ENCODE measurements at places on chromosomes 7 and 10.

DNA sequence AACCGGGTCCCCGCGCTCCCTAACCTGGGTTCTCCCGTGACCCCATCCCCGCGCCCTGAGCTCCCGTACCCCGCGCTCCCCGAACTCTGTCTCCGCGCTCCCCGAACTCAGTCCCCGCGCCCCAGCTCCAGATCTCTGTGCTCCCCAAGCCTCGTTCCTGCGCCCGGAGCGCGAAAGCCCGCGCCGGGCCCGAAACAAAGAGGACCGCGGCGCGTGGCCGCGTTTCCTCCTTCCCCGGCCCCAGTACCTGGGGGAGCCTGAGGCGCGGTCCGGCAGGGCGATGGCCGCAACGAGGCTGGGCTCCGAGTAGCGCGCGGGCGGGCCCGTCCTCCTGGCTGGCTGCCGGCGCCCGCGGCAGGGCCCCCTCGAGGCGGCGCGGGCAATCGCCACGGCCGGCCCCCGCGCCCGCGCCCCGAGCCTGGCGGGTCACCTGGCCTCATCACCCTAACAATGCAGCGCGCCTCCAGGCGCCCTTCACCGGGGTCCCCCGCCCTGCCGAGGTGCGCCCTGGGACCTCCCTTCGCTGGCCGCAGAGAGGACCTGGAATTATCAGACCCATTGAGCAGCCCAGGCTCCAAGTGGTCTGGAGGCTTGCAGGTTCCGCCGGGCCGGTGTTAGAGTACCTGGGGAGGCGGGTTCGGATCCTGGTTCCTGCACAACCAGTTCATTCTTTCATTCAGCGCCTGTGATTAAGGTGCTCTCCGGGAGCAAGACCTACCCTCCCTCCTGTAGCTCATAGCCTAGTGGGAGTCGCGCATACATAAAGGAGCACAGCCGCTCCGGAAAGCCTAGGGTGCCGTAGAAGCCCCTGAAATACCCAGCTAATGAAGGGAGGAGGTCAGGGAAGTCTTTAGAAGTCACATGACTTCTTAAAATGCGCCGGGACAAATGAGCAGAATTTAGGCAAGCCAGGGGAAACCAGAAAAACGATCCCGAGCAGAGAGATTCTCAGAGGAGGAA, at the start of gene TNS3:
TSS of gene TNS3 (minus strand) at position 308 of the 960 bp plus-strand sequence. CDS start 142,475 bp downstream, outside the sequence.
- DNase-seq, result no peak

DNA sequence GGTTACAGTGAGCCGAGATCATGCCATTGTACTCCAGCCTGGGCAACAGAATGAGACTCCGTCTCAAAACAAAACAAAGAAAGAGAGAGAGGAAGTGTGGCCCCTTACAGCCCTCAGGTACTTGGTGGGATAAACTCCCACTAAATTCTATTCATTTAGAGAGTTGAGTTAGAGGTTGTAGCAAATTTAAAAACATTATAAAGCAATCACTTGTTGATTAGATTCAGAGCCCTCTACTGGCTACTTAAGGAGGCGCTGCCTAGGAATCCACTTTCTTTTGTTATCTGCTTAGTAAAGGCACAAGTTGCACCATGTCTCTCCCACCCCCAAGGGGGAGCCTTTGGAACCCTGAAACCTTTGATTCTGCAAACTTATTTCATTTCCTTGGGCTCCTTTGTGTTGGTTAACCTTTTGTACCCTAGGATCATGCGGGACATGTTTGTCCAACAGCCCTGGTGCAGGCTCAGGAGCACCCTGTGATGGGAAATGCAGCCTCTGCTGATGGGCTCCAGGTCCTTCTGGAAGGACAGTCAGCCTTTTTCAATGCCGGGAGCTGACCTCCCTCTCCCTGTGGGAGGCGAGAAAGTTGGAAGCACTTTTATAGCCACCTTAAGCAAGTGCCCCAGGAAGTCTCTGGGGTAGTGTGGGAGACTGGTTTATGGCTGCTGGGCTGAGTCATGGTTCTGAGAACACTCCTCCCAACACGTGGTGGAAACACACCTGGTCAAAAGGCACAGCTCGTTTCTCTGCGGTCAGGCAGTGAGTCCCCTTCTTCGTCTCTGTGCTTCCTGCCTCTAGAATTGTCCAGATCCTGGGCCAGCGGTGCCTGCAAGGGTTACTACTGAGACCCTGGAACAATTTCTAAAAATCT, 2.3 kb downstream of the HKDC1 start:
- peak; percentile 73 for DNase-seq

GRCh38 chr10:104622598-104623209, 18.4 kb upstream of the SORCS3 start:
- peak; percentile 46 for DNase-seq

DNA sequence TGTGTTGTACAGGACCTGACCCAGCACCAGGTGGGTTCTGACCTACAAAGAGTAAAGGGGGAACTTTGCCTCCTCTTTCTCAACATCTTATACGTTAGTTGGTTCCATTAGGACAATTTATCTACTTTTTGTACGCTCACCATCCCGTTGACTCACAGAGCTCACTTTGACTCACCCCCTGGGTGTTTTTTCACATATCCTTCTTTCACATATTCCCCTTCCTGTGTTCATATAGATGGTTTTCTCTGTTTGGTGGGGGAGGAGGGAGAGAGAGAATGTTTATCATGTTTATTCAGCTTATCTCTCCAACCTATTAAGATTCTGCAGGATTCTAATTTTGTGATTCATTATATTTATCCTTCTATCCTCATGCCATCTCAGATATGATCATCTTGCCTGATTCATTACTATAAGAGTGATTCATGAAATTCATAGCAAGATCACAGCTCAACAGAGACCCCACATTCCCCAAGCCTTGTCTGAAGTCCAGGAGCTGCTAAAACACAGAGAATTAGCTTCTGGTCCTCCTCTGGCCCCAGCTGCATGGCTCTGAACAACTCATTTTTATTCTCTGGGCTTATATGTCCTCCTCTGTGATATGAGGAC, 37.2 kb downstream of the PRSS2 start:
- DNase-seq, result no peak

Measured in A549 (cell line).